ENCODE measurements at places on chromosomes 3 and 15. TPM values are rescaled to one million over a fixed set of nuclear protein-coding genes. Genes with fewer than 3 reads are reported as not detected.

DNA sequence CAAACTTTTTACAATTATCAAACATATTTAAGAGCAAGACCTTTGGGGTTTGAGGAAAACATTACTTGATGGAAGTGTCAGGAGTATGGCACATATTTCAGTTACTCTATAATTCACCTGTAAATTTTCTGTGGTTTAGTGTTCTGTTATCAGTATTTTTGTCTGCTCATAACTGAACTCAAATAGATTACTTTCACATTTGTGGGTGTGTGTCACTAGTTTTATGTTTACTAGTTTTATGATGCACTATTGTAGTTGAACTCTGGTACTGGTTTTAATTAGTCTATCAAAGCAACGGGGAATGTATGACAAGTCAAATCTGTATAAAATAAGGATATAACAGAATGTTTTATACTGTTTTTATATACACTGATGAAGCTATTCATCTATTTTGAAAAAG is 27.2 kb downstream of the OXSM start:
- no peak overlapping the region for H3K4me3 ChIP-seq
- no peaks in the 10 kb centered on the region for H3K27me3 ChIP-seq
- no peak overlapping the region for H3K27ac ChIP-seq
- DNase-seq = no peak
- H3K36me3 ChIP-seq = no peaks in the 10 kb centered on the region

DNA sequence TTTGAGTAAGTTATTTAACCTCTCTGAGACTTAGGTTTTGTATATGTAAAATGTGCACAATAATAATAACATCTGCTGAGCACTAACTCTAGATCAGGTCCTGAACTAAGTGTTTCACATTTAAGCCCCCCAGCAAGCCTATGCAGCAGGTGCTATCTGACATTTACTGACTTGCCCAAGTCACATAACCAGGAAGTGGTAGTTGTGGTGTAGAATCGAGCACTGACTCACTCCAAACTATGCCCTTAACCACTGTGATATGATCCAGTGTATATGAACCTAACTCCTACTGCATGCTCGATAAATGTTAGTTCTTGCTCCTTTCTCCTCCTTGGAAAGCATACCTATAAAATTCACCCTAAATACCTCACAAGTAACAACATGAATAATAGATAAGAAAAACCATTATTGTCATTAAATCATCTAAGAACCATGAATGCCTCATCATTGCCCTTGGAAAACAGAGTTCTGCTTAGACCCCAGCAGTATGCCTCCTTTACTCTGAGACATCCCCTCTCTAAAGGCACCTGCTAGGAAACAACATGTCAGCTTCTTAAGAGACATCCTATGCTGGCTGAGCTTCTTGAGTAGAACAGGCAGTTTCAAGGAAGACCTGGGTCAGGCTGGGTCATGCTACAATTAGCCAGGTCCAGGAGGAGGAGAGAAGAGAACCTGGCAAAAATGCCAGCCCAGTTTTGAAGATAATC is 3.0 kb upstream of the SHC4 start:
- no peaks in the 10 kb centered on the region for H3K36me3 ChIP-seq
- H3K27me3 ChIP-seq = no peaks in the 10 kb centered on the region
- no peak overlapping the region for H3K4me3 ChIP-seq
- no peak for DNase-seq
- H3K27ac ChIP-seq = no peak overlapping the region
- H3K4me1 ChIP-seq = peaks cover 13% of the 10 kb centered on the region

- H3K4me3 ChIP-seq = no peak overlapping the region
- no peaks in the 10 kb centered on the region for H3K4me1 ChIP-seq
- no peak overlapping the region for H3K27ac ChIP-seq
- no peaks in the 10 kb centered on the region for H3K36me3 ChIP-seq
- no peak for DNase-seq
Measured at GRCh38 chr15:31067890-31068603, 33.5 kb downstream of the TRPM1 start.

GRCh38 chr3:21259896-21260295 is 491.1 kb downstream of the ZNF385D start:
- no peaks in the 10 kb centered on the region for H3K27me3 ChIP-seq
- no peak for DNase-seq
- H3K4me3 ChIP-seq = no peak overlapping the region
- H3K36me3 ChIP-seq = no peaks in the 10 kb centered on the region

GRCh38 chr15:33500432-33501195 is 189.8 kb downstream of the RYR3 start:
- DNase-seq = no peak
- H3K27me3 ChIP-seq = no peaks in the 10 kb centered on the region
- no peak overlapping the region for H3K27ac ChIP-seq
- no peak overlapping the region for H3K4me3 ChIP-seq
- no peaks in the 10 kb centered on the region for H3K36me3 ChIP-seq

DNA sequence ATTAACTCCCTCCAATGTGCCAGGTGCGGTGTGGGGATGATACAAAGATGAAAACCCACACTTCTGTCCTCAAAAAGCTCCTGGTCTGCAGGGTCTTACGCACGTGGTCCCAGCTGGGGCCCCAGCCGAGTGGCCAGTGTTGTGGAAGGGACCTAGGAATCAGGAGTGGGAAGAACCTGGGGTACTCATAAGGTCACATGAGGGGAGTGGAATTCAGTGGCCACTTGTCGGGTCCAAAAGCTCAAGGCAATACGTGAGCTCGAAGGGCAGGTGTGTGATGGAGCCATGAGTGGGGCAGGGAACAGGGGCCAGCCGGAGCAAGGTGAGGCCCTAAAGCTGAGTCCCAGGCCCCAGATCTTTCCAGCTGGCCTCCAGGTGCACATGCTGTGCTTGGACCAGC is 260.0 kb upstream of the LYSMD4 start:
- no peaks in the 10 kb centered on the region for H3K27me3 ChIP-seq
- no peak for DNase-seq
- H3K4me3 ChIP-seq = no peak overlapping the region
- H3K27ac ChIP-seq = no peak overlapping the region
- H3K36me3 ChIP-seq = no peaks in the 10 kb centered on the region

GRCh38 chr15:79130535-79131130 is 40.1 kb upstream of the RASGRF1 start:
- H3K4me3 ChIP-seq = no peak overlapping the region
- H3K27me3 ChIP-seq = no peaks in the 10 kb centered on the region
- H3K4me1 ChIP-seq = no peaks in the 10 kb centered on the region
- DNase-seq = no peak
- H3K27ac ChIP-seq = no peak overlapping the region

GRCh38 chr3:153029350-153029749 is 132.7 kb upstream of the RAP2B start:
- H3K27ac ChIP-seq = no peak overlapping the region
- no peaks in the 10 kb centered on the region for H3K36me3 ChIP-seq
- no peak overlapping the region for H3K4me3 ChIP-seq
- DNase-seq = no peak
- H3K27me3 ChIP-seq = no peaks in the 10 kb centered on the region
- H3K4me1 ChIP-seq = peaks cover 8% of the 10 kb centered on the region

DNA sequence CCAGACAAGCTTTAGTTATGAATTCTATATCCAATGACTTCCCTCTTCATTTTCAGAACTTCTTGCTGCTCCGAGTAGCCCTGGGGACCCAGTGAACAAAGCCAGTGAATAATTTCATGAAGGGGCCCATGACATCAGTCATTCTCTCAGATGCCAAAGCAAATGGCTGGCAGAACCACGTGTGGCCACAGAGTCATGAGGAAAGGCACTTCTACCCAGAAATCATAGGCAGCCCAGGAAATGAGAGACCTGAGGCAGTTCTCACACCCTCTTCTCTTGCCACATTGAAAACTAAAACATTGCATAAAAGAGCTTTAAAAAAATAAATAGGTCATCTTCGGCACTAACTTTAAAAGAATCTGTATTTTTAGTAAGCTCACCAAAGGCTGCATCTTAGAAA is 4.3 kb upstream of the UACA start:
- no peak overlapping the region for H3K4me3 ChIP-seq
- H3K27me3 ChIP-seq = peaks cover 25% of the 10 kb centered on the region
- no peak for DNase-seq

- H3K27me3 ChIP-seq = no peaks in the 10 kb centered on the region
- H3K27ac ChIP-seq = no peak overlapping the region
- H3K4me3 ChIP-seq = no peak overlapping the region
- no peak for DNase-seq
Measured at GRCh38 chr15:22895465-22896190, 57.2 kb downstream of the NIPA2 start.

DNA sequence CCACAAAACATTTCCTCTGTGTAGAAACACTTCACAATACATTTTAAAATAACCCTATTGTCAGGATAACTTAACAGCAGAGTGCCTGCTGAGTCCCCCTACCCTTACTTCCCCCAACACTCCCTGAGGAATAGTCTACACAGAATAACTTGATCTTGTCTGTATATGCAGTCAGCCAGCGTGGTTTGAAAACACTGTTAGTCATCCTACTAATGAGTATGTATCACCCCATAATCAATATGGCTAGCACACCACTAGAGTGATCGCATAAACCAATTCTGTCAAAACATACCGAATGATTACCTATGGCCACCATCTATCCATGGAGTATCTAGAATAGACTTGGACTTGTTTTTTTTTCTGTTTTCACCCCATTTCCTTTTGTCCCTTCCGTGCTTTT is 152.7 kb upstream of the NECTIN3 start:
- no peaks in the 10 kb centered on the region for H3K4me1 ChIP-seq
- no peaks in the 10 kb centered on the region for H3K27me3 ChIP-seq
- H3K36me3 ChIP-seq = no peaks in the 10 kb centered on the region
- DNase-seq = no peak

GRCh38 chr15:80567721-80568157 is 127.4 kb upstream of the ABHD17C start:
- H3K36me3 ChIP-seq = no peaks in the 10 kb centered on the region
- DNase-seq = peak; percentile 64
- H3K4me1 ChIP-seq = peaks cover 8% of the 10 kb centered on the region
- H3K27me3 ChIP-seq = no peaks in the 10 kb centered on the region
- H3K4me3 ChIP-seq = no peak overlapping the region

GRCh38 chr3:174857301-174857700 is 1.8 kb upstream of the NAALADL2 start:
- peaks cover 2% of the 10 kb centered on the region for H3K4me1 ChIP-seq
- DNase-seq = no peak
- H3K4me3 ChIP-seq = no peak overlapping the region
- H3K27ac ChIP-seq = no peak overlapping the region
- H3K36me3 ChIP-seq = no peaks in the 10 kb centered on the region

DNA sequence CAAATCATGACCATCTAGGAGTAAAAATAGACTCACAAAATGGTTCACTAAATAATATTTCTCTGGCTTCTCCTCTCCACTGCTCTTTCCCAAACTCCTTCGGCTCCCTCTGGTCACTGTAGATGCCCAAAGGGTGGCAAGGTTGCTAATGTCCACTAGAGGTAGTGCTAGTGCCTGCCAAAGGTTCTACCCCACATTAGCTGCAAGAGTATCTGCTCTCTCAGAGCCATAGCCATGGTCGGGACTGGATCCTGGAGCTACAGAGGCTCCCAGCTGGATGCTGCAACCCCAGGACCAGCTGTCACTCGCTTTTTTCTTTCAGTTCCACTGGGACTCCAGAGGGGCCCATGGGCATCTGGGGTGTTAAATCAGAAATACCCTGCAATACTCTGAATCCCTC is 8.5 kb downstream of the HTR3D start:
- H3K4me1 ChIP-seq = no peaks in the 10 kb centered on the region
- H3K4me3 ChIP-seq = no peak overlapping the region
- no peak for DNase-seq
- no peak overlapping the region for H3K27ac ChIP-seq

DNA sequence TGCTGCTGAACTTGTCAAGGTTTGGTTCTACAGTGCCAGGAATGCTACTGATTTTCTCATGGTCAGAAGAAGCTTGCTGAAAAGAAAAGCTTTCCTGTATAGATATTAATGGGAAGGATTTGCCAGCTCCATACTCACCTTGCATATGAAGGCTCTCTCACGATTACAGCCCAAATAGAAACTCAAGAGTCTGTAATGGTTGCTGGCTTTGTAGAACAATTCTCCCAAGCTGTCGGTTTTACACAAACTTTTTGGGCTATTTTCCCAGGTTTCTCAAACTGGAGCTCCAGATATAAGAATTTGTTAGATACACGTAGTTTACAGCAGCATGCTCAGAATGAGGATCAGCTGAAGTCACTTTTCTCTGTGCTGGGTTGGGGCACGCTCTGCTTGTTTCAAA is 30.1 kb upstream of the LRRC3B start:
- H3K27me3 ChIP-seq = no peaks in the 10 kb centered on the region
- no peak overlapping the region for H3K4me3 ChIP-seq
- no peaks in the 10 kb centered on the region for H3K4me1 ChIP-seq
- no peak overlapping the region for H3K27ac ChIP-seq
- no peaks in the 10 kb centered on the region for H3K36me3 ChIP-seq
- DNase-seq = no peak

DNA sequence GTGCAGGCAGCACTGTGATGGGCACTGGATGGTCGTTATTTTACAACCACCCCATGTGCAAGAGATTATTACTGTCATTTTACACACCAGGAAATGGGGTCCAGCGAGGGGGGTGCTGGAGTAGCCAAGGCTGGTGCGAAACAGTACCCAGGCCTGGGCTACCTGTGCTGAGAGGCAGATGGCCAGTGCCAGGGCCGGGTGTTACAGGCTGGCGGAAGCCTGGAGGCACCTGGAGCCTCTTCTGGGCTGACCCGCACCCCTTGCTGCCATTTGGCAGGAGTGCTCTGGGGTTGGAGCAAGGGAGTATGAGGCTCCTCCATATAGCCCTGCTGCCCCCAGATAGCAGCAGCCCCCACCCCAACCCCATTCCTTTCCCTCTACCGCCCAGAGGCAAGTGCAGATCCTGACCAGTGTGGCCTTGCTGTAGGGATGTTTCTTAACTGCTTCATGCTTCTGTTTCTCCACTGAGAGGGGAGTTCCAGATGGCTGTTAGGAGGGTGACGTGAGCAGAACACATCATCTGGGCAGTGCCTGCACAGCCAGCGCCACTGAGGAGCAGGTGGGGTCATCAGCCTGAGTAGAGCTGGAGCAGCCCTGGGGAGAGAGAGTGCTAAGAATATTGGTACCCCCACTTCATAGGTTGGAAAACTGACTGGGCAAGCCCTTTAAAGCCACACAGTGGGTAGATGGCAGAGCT is 15.3 kb downstream of the SNX33 start:
- H3K36me3 ChIP-seq = peaks cover 3% of the 10 kb centered on the region
- peaks cover 59% of the 10 kb centered on the region for H3K4me1 ChIP-seq
- DNase-seq = no peak
- H3K4me3 ChIP-seq = no peak overlapping the region
- no peak overlapping the region for H3K27ac ChIP-seq

GRCh38 chr15:80308002-80308401 is 56.0 kb upstream of the CTXND1 start:
- H3K4me1 ChIP-seq = no peaks in the 10 kb centered on the region
- no peaks in the 10 kb centered on the region for H3K36me3 ChIP-seq
- no peak for DNase-seq
- no peak overlapping the region for H3K4me3 ChIP-seq
- H3K27ac ChIP-seq = no peak overlapping the region

- DNase-seq = no peak
- H3K4me1 ChIP-seq = peaks cover 9% of the 10 kb centered on the region
- H3K27ac ChIP-seq = no peak overlapping the region
- no peak overlapping the region for H3K4me3 ChIP-seq
- H3K36me3 ChIP-seq = no peaks in the 10 kb centered on the region
Measured at GRCh38 chr3:160886421-160886820, 130.4 kb downstream of the PPM1L start.

Gene CTXND1
- total RNA-seq = 0.35 TPM

Gene OSTN
- 0.07 TPM for total RNA-seq

Gene FAM219B
- total RNA-seq = 98.0 TPM

Gene CPEB1
- total RNA-seq = 2.5 TPM

Gene EIF1B
- total RNA-seq = 358 TPM

Gene SYNPR
- total RNA-seq = not detected

Gene SHC4
- 1.3 TPM for total RNA-seq

Gene DLL4
- total RNA-seq = 14.4 TPM

Gene TMEM62
- 12.6 TPM for total RNA-seq

Measured in heart right ventricle (tissue), 16 donors.